ENCODE measurements at places on chromosomes 7 and 10. TPM values are rescaled to one million over a fixed set of nuclear protein-coding genes. Genes with fewer than 3 reads are reported as not detected.

FAM180A gene
- not detected for total RNA-seq

CFAP43 gene
- 10.6 TPM for total RNA-seq

KIAA1549 gene
- 40.6 TPM for total RNA-seq

HILPDA gene
- 16.7 TPM for total RNA-seq

UBE2D4 gene
- 10.6 TPM for total RNA-seq

CCDC172 gene
- total RNA-seq, result not detected

CPA2 gene
- not detected for total RNA-seq

MMP21 gene
- total RNA-seq, result 0.25 TPM

TRIM4 gene
- total RNA-seq, result 9.3 TPM

Data from temporal lobe (tissue), 4 donors.